NCI-H526 (cell line): ENCODE measurements at places on chromosomes 7 and 10.
A peak's percentile ranks its signal among the peaks of the same experiment; 100 is the strongest.

DNA sequence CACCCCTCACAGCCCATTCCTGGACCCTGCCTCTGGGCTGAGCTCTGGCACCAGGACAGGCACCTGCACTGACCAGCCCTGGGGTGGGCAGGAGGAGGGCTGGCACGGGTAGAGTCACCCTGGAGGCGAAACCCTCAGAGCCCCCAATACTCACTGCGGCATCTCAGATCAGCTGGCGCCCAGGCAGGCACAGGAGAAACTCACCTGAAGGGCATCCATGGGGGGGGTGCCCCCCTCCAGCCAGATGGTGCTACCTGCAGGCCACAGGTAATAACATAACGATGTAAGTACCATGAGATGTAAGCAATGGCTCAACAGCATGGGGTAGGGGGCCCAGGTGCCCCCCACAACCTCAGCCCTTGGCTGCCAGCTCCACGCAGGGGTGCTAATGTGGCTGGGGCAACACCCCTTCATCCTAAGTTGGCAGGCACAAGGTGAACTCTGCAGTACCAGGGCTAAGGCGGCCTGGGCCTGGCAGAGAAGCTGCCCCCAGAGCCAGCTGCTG, 12.1 kb upstream of the PYROXD2 start:
- DNase-seq, result no peak

DNA sequence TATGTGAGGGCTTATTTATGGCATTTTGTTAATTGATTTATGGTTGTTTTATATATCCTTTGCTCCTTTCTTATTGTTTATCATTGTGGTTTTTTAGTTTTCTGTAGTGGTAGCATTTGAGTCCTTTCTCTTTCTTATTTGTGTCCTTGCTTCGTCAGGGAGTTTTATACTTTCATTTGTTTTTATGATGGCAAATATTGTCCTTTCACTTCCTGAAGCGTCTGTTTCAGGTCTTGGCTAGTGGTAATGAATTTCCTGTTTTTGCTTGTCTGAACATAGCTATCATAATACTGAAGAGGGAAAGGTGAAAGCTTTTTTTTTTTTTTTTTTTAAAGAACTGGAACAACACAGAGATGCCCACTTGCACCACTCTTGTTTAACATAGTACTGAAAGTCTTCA, 228.2 kb downstream of the ATRNL1 start:
- DNase-seq, result no peak

- DNase-seq, result no peak
Measured at GRCh38 chr10:62912086-62912485, 95.9 kb upstream of the EGR2 start.

DNA sequence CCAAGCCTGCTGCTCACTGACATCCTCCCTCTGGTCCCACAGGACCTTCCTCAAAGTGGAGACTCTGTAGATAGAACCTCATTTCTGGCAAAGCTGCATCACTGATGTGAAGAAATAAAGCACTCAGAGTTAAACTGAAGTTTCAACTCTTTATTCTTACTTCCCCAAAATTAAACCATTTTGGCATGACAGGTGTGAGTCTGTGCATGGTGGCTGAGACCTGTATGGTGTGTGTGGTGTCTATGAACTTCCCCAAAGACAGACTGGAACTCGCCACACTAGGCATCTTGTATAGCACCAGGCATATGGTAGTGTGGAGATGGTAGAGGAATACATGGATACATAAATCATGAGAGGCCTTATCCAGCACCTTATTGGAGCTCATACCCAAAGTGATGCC, 6.6 kb upstream of the WDFY4 start:
- DNase-seq, result no peak

- peak; percentile 25 for DNase-seq
Measured at GRCh38 chr7:140621401-140622021, 19.1 kb downstream of the DENND2A start.

GRCh38 chr10:19549503-19549902, 266.7 kb upstream of the PLXDC2 start:
- no peak for DNase-seq

- no peak for DNase-seq
Measured at GRCh38 chr7:141864765-141865447, 23.6 kb upstream of the PRSS37 start.

GRCh38 chr7:142300689-142301088, 42.8 kb upstream of the PRSS58 start:
- DNase-seq, result peak; percentile 24

- DNase-seq, result no peak
Measured at GRCh38 chr7:17677408-17677807, 262.9 kb downstream of the SNX13 start.

DNA sequence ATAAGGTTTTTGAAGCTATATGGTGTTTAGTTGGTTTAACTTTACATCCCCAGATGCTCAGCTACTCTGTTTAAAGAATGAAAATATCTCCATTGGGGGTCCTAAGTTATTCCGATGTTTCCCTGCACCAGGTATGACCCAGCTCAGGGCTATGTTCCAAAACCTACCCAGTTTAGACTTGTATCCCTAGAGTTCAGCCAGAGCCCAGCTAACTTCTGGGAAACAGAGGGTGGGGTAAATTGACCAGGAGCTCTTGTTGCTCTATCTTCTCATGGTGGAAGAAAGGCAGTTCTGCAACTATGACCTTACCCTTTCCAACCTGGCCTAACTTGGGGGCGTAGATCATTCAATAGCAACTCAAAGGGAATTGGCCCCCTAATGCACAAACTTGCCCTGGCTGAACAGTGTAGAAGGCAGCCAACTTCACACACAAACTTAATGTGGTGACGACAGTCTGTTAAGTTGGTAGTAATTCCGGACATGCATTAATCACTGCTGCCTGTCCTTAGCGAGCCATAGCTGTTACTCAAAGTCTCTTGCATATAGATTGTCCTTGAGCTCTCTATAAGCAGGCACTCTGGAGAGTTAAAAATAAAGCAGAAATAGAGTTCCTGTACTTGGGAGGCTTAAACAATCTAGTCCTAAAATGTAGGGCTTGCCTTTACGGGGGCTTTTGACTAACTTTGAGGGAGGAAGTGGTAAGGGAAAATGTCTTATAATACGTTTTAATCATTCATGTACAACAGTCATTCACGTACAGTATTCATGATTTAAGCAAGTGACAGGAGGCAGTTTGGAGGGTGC, 5.3 kb upstream of the ZNRF2 start:
- no peak for DNase-seq

GRCh38 chr10:69092959-69093850, 5.3 kb downstream of the SRGN start:
- peak; percentile 29 for DNase-seq

GRCh38 chr10:48568546-48568945, 36.3 kb downstream of the ARHGAP22 start:
- DNase-seq, result no peak

- no peak for DNase-seq
Measured at GRCh38 chr7:18997477-18998150, 119.8 kb downstream of the TWIST1 start.

DNA sequence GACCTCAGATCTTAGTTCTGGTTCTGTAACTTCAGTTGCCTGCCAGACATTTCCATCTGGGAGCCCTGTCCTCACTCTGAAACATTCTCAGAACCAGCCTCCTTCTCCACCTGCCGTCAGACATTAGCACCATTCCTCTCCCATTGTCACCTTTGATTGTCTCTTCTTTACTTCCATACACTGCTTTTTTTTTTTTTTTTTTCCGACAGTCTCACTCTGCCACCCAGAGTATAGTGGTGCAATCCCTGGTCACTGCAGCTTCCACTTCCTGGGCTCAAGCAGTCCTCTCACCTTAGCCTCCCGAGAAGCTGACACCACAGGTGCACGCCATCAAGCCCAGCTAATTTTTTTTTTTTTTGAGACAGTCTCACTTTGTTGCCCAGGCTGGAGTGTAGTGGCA, 21.1 kb upstream of the HIPK2 start:
- DNase-seq, result no peak
